ENCODE measurements at places on chromosomes 7 and 10.

- no peak for DNase-seq
These were observed 724.6 kb downstream of the AUTS2 start for GRCh38 chr7:70322856-70323255.

DNA sequence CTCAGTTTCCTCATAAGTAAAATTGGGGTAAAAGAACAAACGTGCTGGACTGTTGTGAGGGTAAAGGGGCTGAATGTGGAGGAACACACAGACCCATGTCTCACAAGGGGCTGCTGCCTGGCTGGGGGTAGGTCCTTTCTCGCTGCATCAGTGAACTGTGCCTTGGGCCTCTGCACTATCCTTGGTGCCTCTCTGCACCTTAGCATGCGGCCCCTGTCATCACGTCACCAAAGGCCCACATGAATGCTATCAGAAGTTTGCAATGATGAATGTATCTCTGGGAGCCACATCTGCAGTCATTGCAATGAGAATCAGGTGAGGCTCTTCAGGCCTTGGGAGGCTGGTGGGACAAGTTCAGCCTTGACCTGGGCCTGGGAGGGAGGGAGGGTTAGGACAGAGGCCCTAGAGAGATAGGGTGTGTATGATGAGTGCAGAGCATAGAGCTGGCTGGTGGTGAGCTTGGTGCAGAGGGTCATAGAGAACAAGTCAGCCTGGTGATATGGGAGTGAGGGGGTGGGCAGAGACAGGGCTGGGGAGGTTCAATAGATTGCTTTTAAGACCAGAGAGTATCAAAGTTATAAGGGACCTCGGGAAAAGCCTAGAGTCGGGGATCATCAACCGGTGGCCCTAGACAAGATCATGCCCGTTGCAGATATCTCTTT lies 308.4 kb downstream of the RPS24 start:
- no peak for DNase-seq

- DNase-seq: no peak
These were observed 7.9 kb downstream of the ANKRD1 start for GRCh38 chr10:90912854-90913479.

- no peak for DNase-seq
These were observed 1.4 kb downstream of the MYO1G start for GRCh38 chr7:44977304-44977958.

DNA sequence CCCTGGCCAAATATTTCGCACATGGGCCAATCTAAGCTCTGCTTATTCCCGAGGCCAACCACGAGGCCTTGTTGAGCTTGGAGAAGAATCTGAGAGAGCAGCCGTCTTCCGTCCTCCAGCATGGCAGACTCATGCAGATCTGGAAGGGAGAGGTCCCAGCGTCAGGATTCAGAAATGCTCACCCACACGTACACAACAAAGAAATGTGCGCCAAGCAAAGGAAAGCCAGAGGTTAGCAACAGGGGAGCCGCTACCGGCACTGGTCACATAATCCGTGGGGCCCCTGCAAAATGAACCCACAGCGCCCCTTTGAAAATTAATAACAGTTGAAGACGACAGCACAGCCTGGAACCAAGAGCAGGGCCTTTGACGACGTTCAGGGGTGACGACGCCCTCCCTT lies 25.4 kb upstream of the PRKAG2 start:
- DNase-seq: no peak

DNA sequence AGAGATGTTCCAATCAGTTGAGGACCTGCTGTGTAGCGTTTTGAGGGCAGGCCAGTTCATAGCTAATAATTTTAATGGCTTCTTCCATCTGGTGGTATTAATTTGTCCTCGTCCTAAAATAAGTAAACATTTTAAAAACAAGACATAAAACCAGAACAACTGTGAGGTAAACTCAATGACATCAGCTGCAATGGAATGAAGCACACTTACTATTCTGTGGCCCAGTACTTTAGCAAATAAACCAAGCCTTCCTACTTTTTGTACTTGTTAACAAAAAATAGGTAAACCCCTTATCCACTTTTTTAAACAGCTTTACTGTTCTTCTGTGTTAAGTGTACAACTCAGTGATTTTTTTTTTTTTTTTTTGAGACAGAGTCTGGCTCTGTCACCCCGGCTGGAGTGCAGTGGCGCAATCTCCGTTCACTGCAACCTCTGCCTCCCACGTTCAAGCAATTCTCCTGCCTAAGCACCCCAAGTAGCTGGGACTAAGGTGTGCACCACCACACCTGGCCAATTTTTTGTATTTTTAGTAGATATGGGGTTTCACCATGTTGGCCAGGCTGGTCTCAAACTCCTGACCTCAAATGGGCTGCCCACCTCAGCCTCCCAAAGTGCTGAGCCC lies 28.9 kb upstream of the FZD1 start:
- DNase-seq: no peak

DNA sequence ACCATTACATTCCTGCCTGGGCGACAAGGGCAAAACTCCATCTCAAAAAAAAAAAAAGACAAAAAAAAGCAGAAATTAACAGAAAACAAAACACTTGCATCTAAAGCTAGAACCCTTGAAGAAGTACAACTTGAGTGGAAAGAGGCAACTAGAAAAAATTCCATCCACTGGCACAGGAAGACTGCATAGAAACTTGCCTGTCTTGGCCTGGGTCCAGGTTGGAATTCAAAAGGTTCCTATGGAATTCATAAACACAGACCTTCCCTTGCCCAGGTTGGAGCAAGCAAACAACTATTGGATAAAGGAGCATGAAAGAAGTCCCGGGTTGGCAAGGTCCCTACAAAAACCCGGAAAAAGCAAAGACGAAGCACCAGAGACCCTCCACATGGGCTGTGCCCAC lies 69.8 kb downstream of the CCDC71L start:
- DNase-seq: no peak

All from common myeloid progenitor, CD34-positive (primary cell).